Panc1 (cell line): ENCODE measurements at places on chromosomes 2 and 18.

DNA sequence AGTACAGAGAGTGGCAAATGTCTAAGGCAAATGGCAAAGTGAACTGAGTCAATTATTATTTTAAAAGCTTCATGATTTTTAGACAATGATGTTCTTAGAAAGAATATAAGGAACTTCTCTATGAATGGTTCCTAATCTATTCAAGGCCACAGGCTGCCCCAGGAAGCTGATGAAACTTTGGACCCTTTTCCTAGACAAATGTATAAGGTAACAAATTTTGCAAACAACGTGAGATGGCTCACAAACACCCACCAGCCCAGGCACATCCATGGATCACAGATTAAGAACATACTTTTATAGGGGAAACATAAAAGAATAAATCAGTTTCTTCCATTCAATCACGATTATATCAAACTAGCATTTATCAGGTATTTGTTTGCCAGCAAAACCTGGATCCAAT lies 659.0 kb downstream of the IRS1 start:
- no peaks in the 10 kb centered on the region for H3K27me3 ChIP-seq
- no peak for DNase-seq
- no peaks in the 10 kb centered on the region for H3K36me3 ChIP-seq
- H3K4me3 ChIP-seq, result no peak overlapping the region
- H3K4me1 ChIP-seq, result no peaks in the 10 kb centered on the region

DNA sequence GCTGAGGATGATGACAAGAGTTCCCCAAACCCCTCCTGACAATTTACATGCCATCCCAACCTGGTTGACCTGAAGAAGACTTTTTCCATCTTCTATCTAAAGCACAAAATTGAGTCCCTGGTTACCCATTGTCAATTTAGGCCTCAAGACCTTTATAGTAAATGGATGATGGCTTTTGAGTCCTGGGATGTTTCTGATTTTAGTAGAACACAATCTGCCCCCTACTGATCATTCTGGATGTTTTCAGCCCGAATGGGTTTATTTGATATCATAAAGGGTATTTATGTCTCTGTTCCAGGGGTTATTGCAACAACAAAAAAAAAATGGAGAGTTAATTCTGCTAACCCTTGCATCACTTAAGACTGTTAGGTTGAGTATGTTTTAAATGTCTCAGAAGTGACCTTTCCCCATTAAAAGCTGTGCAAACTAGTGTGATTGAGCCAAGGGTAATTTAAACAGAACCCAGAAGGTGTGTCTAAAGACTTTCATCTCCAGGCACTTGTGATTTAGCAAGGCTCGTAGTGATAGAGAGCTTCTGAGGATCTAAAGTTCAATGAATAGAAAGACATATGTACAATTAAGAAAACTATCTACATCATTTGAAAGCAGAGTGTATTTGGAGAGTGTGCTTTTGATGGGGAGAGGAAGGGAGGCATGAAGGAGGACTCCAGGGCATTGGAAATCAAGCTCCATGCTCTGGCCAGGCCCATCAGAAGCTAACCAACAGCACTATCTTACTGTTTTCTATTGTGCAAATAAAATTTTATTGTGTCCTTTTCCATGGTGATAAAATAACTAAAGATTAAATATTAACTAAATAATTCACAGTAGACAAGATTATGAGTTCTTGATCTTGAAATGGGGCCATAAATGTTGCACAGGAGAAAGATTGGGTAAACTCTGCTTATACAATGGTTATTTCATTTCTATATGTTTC lies 96.6 kb upstream of the NOSTRIN start:
- no peak overlapping the region for H3K4me3 ChIP-seq
- DNase-seq, result no peak
- no peaks in the 10 kb centered on the region; the same call in 1 of the 2 replicates for H3K36me3 ChIP-seq

DNA sequence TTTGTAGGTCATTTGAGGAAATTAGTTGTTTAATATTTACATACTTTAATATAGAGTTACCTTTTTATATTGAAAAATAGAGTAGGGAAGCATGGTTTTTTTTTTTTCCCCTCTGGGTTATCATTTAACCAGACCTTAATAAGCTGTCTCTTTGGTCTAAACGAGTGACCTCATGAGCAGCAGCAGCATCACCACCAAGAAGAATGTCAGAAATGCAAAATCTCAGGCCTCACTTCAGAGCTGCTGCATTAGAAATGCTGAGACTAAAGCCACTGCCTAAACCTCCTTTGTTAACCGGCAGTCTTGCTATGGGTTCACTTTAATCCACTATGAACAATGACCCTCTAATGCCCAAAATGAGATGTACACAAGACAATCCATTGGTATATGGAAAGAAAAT lies 733.7 kb upstream of the FAM98A start:
- H3K27me3 ChIP-seq, result no peaks in the 10 kb centered on the region
- H3K4me1 ChIP-seq, result no peaks in the 10 kb centered on the region

GRCh38 chr18:64972545-64972944 lies 778.3 kb upstream of the CDH7 start:
- H3K27ac ChIP-seq, result no peak overlapping the region
- H3K4me1 ChIP-seq, result no peaks in the 10 kb centered on the region
- DNase-seq, result no peak
- no peaks in the 10 kb centered on the region for H3K27me3 ChIP-seq
- no peaks in the 10 kb centered on the region for H3K36me3 ChIP-seq
- H3K4me3 ChIP-seq, result no peak overlapping the region

- no peaks in the 10 kb centered on the region for H3K27me3 ChIP-seq
- DNase-seq, result no peak
- H3K27ac ChIP-seq, result no peak overlapping the region
- H3K4me1 ChIP-seq, result no peaks in the 10 kb centered on the region
- no peaks in the 10 kb centered on the region for H3K36me3 ChIP-seq
Observed at GRCh38 chr2:64104933-64105332, 39.3 kb downstream of the PELI1 start.

GRCh38 chr2:50476174-50476573 lies 555.8 kb downstream of the NRXN1 start:
- H3K27ac ChIP-seq, result no peak overlapping the region
- no peak for DNase-seq
- H3K4me3 ChIP-seq, result no peak overlapping the region
- no peaks in the 10 kb centered on the region for H3K4me1 ChIP-seq

DNA sequence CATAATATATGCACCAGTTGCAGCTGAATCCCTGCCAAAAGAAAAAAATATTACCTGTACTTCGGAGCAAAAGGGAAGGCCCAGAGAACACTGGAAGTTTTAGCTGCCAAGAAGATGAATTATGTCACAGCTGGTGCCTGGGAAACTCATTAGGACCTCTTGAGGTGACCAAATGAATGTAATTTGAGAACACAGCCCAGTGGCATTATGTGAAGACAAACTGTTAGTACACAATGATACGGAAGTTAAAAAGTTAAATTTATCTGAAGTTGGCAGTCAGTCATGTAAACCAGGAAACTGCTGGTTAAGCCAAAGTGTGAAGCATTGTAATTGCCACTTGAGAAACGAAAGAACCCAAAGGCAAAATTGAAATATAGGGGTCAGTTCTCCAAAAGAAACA lies 80.7 kb downstream of the EML4 start:
- no peaks in the 10 kb centered on the region for H3K27me3 ChIP-seq
- H3K27ac ChIP-seq, result no peak overlapping the region
- peaks cover 19% of the 10 kb centered on the region for H3K36me3 ChIP-seq
- no peak for DNase-seq
- no peak overlapping the region for H3K4me3 ChIP-seq
- no peaks in the 10 kb centered on the region for H3K4me1 ChIP-seq

DNA sequence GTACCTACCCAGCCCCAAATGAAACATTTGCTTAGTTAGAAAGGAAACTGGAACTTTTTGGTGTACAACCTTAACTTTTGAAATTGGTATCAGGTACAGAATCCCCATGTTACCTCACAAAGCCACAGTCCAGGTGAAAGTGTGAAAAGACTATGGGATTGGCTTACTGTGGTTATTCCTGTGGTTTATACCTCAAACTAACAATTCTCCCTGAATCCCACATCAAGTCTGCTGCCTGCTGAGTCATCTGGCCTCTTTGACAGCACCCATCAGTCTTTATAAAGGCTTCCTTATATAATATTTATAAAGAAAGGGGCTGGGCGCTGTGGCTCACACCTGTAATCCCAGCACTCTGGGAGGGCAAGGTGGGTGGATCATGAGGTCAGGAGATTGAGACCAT lies 164.6 kb downstream of the TMEM247 start:
- no peak for DNase-seq
- no peaks in the 10 kb centered on the region for H3K4me1 ChIP-seq
- H3K27ac ChIP-seq, result no peak overlapping the region
- H3K36me3 ChIP-seq, result no peaks in the 10 kb centered on the region

DNA sequence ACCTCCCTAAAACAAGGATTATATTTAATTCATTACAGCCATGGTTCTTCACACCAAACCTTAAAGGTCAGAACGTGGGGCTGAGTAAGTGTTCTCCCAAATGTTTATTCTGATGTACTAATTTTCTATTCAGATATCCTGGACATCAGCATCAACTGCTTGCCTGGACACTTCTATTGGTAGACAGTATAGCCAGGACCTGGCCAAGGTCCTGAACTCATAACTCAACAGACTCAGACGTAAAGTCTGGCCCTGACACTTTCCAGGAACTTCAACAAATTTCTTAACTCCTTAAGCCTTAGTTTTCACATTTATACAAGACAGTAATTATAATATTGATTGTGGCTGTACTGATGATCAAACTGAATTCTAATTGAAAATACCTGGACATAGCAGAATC lies 89.1 kb downstream of the AKAIN1 start:
- no peaks in the 10 kb centered on the region for H3K27me3 ChIP-seq
- H3K4me1 ChIP-seq, result no peaks in the 10 kb centered on the region
- no peak overlapping the region for H3K27ac ChIP-seq
- no peak for DNase-seq

DNA sequence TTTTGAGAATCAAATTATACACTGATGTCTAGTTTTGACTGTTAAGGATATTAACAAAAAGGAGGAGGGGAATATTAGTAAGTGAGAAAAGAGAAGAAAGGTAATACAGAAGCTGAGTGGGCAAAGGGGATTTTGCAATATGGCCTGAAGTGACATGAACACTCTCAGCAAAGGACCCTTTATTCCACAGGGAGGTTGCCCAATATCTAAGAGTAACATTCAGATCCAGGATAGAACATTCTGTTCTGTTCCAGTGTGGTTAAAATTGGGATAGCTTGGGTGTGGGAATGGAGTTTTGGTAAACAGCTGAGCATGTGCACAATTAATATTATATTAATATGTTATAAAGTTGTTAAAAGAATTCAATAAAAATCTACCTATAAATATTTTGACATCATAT lies 120.1 kb downstream of the ZNF385B start:
- H3K27ac ChIP-seq, result no peak overlapping the region
- H3K36me3 ChIP-seq, result no peaks in the 10 kb centered on the region
- no peaks in the 10 kb centered on the region for H3K4me1 ChIP-seq
- no peak for DNase-seq
- H3K27me3 ChIP-seq, result no peaks in the 10 kb centered on the region
- H3K4me3 ChIP-seq, result no peak overlapping the region

GRCh38 chr2:152411154-152411553 lies 76.2 kb downstream of the FMNL2 start:
- peak overlapping the region; percentile 36; the same call in 1 of the 2 replicates for H3K27ac ChIP-seq
- no peaks in the 10 kb centered on the region for H3K27me3 ChIP-seq
- no peaks in the 10 kb centered on the region for H3K36me3 ChIP-seq
- DNase-seq, result no peak

GRCh38 chr18:39620551-39621168 lies 2055.1 kb upstream of the CELF4 start:
- H3K4me3 ChIP-seq, result no peak overlapping the region
- no peaks in the 10 kb centered on the region for H3K27me3 ChIP-seq
- DNase-seq, result no peak
- no peaks in the 10 kb centered on the region for H3K4me1 ChIP-seq
- H3K27ac ChIP-seq, result no peak overlapping the region
- H3K36me3 ChIP-seq, result no peaks in the 10 kb centered on the region

DNA sequence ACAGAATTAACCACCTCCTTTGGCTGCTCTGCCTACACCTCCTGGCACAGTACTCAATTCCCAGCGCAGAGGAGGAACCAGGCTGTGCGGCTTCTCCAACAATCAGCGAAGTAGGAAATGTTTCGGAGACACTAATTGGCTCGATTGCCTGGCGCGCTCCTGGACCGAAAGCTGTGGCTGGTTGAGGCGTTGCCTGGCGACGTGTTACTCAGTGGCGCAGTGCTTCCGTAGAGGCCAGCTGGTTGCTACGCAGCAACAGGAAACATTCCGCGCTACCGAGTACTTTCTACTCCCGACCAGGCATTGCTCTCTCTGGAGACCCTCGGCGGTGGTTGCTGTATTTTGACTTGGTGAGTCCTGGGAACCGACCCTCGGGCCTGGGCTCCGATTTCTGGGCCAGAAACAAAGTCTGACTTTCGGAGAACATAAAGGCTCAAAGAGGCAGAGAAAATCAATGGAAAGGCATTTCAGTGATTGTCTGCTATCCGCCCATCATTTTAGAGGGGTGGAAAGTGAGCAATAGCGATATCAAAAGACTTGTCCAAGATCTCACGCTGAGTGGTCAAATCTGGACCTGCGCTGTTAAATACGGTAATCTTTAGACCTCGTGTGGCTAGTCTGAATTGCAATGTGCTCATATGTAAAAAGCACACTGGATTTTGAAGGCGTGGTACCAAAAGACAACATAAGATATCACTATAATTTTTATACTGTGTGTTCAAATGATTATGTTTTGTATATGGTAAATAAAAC lies at the start of gene DNAH6:
Gene DNAH6, plus strand, starts transcription at position 265 of the 753 bp plus-strand sequence. CDS start 1,329 bp downstream, outside the sequence.
- peaks cover 17% of the 10 kb centered on the region for H3K27me3 ChIP-seq
- H3K36me3 ChIP-seq, result no peaks in the 10 kb centered on the region
- H3K27ac ChIP-seq, result no peak within 1 kb of the TSS
- peak; percentile 52 for DNase-seq

- DNase-seq, result no peak
- H3K27me3 ChIP-seq, result no peaks in the 10 kb centered on the region
- no peaks in the 10 kb centered on the region for H3K36me3 ChIP-seq
- H3K4me1 ChIP-seq, result no peaks in the 10 kb centered on the region; the same call in 1 of the 2 replicates
Observed at GRCh38 chr2:241037498-241037897, 39.1 kb downstream of the SNED1 start.

GRCh38 chr2:241232736-241233575 lies 44.5 kb downstream of the ANO7 start:
- no peak for DNase-seq
- H3K27ac ChIP-seq, result no peak overlapping the region
- H3K27me3 ChIP-seq, result no peaks in the 10 kb centered on the region

DNA sequence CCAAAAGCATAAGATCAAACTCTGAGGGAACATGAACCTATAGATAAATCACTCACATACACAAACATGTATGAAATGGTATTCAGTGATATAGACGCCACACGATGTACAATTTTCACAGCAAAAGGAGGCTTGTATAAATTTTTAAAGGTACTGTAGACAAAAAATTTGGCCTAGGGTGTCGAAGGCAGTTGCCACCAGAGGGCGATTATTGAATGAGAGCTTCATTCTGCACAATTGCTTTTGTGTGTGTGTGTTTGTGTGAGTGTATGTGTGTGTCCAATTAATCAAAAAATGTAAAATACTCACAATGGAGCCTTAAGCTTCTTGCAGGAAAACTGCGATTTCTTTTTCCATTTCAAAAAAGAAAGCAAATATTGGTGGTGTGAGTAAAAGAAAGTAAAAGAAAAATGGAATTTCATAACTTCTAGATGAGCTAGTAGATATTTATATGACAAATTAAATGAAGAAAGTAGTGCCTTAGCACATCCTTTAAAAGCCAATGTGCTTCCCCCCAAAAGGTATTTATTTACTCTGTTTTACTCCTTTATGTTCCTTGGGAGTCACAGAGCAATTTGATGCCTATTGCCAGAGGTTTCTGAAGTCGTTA lies 800.1 kb downstream of the SATB2 start:
- no peaks in the 10 kb centered on the region for H3K4me1 ChIP-seq
- H3K27ac ChIP-seq, result no peak overlapping the region
- H3K4me3 ChIP-seq, result no peak overlapping the region
- peak; percentile 5 for DNase-seq
- no peaks in the 10 kb centered on the region for H3K36me3 ChIP-seq
